ENCODE measurements at places on chromosomes 4 and X.

GRCh38 chr4:8908206-8908893 is 36.7 kb upstream of the HMX1 start:
- no peak for ATAC-seq

- ATAC-seq = no peak
Measured at GRCh38 chr4:113043591-113043990, 5.9 kb upstream of the ANK2 start.

DNA sequence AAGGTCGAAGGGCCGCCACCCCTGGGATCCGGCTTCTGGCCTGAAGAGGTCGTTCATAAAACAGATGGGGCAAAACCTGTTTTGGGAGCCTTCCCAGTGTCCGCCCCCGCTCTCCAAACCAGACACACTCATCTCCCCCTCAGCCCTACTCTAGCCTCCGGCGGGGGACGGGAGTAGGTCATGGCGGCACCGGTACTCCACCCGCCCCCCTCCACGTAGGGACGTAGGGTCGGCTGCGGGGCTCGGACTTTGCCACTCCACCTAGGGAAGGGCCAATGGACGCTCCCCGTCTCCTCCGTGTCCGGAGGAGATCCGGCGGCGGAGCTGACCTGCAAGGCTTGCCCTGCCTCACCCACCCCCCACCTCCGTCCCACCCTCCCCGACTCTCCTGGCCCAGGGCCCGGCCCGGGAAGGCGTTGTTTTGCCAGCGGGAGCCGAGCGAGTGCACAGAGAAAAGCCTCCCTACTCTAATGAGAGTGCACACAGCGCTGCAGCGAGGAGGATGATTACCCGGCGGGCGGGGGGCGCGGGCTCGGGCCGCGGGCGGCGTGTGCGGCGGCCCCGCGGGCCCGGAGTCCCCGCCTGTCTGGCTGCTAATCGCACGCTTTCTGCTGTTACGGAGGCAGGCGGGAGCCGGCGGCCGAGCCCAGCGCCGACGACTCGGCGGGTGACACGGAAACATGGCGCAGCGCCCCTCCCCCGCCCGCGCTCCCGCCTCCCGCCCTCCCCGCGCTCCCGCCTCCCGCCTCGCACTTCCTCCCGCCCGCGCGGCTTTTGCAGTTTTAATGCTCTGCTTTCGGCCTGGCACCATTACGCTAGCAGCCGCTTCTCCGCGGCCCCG is 8.3 kb upstream of the BCOR start:
- ATAC-seq = peak; percentile 44

DNA sequence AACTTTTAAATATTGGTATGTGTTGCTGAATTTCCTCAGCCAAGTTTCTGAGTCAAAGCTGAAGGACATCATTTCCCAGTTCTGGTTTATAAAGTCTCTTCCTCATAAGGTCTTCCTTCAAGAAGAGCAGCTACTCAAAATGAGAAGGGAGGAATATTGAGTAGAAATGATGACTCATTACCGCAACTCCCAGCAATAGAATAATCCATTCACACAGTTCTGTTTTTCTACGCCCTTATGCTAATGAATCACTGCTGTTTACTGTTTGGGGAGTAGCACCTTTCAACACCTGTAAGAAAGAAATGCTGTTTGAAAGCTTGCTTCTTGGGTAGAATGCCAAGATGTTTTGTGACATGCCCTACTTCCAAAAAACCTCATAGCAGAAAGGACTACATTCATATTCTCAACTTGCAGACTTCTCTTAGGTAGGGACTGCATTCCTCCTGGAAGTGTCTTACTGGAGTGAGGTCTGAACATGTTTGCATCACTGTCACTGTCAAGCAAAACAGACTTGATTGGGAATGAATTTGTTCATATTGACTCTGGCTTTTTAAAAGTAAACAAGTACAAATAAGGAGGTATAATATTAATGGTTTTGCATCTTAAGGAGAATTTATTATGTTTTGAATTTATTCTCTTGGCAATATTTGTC is 147.2 kb upstream of the BANK1 start:
- ATAC-seq = peak; percentile 48

DNA sequence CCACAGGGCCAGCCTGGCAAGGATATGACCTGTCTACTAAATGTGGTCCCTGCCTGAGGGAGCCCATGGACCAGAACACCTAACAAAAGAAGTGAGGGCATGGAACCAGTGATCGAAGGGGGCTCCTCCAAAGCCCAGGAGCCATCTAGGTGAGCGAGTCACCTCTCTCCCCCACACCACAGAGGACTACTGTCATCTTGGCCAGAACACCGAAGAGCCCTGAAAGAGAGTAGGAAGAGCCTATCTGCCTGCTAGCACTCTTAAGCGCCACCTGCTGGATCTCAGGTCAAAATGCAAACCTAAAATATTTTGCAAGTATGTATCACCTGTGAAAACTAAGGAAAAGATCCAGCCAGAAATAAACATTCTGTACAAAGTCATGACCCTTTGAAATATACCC is 137.9 kb upstream of the ZXDB start:
- ATAC-seq = no peak

DNA sequence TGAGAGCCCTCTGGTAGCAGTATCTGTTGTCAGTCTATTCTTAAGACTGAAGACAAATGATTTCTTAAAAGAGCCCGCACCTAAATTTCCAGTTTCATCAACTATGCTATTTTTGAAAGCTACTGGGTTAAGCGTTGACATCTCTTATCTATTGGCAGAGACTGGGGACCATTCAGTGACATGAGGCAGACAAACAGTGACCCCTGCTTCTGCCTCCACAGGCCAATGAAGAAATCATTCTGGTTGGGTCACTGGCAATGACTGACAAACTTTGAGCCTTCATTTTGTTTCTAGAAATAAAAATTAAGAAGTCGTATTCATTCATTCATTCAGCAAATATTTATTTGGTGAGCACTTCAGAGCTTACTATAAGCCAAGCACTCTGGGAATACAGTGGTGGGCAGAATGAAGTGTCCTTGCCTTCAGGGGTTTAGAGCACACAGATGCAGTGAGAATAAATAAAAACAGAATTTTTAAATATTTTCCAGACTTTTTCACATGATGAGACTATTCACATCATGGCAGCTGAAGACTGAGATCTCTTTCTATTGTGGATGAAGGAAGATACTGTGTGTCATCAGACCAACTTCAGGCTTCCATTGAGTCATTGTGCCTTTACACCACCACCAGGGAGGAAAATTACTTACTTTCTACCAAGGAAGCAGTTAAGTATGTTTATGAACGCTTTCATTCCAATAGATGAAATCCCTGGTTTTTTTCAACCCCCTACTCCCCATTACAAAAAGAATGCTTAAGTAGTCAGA is 36.0 kb downstream of the SORBS2 start:
- no peak for ATAC-seq

GRCh38 chr4:18568600-18568999 is 547.0 kb upstream of the LCORL start:
- no peak for ATAC-seq

- no peak for ATAC-seq
Measured at GRCh38 chr4:128810331-128810870, 901 bp downstream of the JADE1 start.

DNA sequence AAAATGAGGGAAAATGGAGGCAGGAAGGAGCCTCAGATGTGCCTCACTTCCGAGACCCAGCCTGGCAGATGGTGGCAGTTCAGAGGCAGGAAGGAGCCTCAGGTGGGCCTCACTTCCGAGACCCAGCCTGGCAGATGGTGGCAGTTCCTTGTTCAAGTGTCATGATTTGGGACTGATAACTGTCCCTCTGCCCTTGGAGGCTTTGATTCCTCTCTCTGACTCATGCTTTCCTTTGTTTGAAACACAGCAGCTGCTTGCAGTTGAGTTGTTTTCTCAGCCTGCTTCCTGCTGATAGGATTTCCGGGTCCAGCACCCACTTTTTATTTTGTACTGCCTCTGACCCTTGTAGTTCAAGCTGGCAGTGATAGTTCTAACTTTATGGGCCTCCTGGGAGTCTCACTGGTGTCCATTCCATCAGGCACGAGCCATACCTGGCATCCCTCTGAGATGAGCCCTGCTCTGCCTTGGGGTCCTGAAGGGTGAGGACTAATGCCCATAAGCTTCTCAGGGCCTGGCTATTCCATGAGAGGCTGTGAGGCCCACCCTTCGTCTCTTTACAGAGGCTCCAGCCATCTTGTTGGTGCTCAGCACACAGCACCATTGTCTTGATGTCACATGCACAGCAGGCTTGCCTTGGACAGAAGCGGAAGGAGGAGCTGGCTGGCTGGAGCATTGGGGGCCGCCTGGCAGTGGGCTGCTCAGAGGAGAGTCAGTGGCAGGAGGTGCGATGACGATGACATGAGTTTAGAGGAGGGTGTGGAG is 13.0 kb downstream of the RGS12 start:
- no peak for ATAC-seq

- ATAC-seq = no peak
Measured at GRCh38 chrX:115625572-115626301, 64.8 kb downstream of the PLS3 start.

DNA sequence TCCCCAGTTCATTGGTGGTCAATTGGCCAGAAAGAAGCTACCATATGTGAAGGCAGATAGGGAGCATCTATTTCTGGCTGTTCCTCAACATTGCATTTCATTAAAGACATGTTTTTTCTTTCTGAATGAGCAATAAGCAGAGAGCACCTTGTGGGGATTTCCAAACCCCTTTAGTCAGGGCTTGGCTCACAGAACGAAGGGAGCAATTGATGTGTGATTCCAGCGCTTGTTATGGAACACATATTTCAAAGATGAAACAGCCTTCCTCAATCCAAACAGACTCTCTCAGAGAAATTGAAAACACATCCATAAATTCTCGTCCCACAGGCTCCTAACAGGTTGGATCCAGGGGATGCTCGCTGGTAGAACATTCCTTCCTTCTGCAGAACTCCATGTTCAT is 84.1 kb downstream of the CLCN4 start:
- ATAC-seq = no peak

- ATAC-seq = no peak
Measured at GRCh38 chr4:16833722-16834121, 64.7 kb downstream of the LDB2 start.

- no peak for ATAC-seq
Measured at GRCh38 chr4:16503421-16504100, 277.3 kb upstream of the TAPT1 start.

Data from stimulated activated memory B cell treated with anti-CD40 and anti-IgM and Interleukin-4, amounts not matched to agents 10 μg/mL and 1 μg/mL and 100 μg/mL, for 72 hours (primary cell).